HCT116 (cell line): ENCODE measurements at places on chromosomes 3 and 15. TPM values are rescaled to one million over a fixed set of nuclear protein-coding genes. Genes with fewer than 3 reads are reported as not detected.

Gene CHST2
- total RNA-seq: 1.7 TPM

Gene CPNE9
- total RNA-seq: 0.98 TPM

Gene RTF1
- total RNA-seq: 27.5 TPM

- no peak for DNase-seq
These were observed 6.3 kb upstream of the RTP4 start for GRCh38 chr3:187361835-187362234.

DNA sequence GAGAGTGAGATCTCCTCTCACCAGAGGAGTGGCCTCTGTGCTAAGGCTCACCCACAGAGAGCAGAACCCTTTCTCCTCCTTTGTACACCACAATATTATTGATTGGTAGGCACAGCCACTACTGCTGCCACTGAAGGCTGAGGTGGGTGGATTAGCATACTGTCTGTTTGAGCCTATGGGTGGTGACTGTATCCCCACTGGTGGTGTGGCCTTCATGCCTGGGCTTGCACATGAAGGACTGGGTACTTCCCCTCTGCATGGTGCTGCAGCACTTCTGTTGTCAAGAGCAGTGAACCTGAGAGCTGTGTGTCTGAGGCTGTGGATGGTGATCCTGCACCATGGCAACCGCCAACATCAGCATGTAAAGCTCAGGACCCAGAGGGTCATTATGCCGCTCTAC, 35.7 kb upstream of the NECTIN3 start:
- no peak for DNase-seq

GRCh38 chr15:95290176-95290974, 1040.1 kb upstream of the NR2F2 start:
- no peak for DNase-seq

Gene FBXW12
- total RNA-seq: not detected

DNA sequence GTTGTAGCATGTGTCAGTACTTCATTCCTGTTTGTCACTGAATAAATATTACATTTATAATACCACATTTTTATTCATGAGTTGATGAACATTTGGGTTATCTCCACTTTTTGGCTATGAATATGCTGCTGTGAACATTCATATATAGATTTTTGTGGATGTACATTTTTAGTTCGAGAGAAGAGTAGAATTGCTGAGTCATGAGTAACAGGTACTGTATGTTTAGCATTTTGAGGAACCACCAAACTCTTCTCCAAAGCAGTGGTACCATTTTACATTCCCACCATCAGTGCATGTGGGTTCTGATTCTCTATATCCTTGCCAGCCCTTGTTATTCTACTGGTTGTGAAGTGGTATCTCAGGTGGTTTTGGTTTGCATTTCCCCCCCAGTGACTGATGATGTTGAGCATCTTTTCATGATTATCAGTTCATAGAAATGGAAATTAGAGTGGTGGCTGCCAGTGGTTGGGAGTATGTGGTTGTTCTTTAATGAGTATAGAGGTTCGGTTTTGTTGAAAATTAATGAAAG, 59.6 kb downstream of the CCDC66 start:
- no peak for DNase-seq

- DNase-seq: no peak
These were observed 38.4 kb upstream of the VPS8 start for GRCh38 chr3:184773283-184774186.

- DNase-seq: no peak
These were observed 124.2 kb upstream of the SMAD3 start for GRCh38 chr15:66941108-66941711.

DNA sequence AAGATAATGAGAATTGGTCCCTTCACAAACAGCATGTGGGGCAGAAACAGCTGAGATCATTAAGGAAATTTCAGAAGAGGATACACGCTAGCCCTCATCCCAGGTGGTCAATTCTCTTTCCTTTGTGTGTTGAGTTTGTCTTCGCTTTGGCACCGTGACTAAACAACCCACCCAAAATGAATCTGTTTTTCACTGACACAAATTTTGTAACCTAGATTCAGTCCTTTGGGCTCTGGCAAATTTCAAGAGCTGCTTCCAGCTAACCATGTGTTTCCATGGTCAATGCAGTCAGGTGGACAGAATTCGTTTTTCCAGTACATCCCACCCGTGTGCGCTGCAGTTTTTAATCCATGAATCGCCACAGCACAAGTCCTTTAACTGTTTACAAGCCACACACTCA, 435.4 kb downstream of the WDR72 start:
- no peak for DNase-seq

Gene PTX3
- 0.37 TPM for total RNA-seq

Gene MTMR10
- total RNA-seq: 13.4 TPM

DNA sequence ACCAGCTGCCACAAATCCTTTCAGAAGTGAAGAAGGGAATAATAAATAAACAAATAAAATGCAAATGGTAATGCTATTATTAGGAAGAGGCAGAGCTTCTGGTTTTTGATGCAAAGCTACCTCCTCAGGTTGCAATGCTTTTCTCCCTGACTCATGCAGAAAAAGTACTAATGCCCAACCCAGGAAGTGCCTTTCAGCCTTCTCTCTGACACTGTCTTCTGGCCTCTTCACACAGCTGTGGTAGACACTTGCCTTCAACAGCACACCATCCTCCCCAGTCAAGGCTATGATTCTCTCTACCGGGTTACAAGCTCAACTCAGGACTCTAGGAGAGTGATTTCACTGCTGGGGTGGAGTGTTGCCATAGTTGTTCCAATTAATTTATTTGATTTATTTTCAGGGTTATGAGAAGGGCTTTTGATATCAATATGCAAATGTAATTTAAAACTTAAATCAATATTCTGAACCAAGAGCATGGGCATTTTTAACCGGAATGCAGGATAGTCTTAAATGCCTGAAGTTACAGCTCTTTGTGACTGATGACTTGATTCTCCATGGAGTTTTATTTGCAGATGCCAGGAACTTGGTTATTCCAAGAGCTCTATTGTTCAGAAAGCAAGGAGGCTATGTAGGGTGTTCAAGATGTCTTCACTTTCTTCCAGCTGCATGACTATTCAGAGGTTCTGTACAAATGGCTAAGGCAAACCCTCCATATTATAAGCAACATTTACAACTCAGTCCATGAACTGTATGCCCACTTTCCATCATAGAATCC, 27.1 kb upstream of the GALNT15 start:
- no peak for DNase-seq

Gene ACVR2B
- total RNA-seq: 18.3 TPM

GRCh38 chr3:125957674-125958510, 11.1 kb upstream of the ROPN1B start:
- no peak for DNase-seq

DNA sequence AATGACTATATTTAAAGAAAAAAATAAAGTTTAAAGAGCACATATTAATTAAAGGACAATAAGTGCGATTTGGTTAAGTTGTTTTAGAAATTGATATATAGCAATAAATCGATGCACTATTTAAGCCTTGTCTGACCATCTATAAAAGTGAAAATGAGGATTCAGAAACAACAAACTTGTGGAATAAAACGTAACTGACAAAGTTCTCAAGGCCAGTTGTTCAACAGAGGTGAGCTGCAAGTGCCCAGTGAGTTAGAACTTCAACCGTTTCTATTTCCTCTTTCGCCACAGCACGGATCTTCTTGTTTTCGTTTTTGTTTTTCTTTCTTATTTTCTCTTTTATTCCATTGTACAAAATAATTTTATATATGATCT, 724.9 kb upstream of the ARRDC4 start:
- DNase-seq: no peak
